ENCODE measurements at places on chromosomes 2 and 18.

DNA sequence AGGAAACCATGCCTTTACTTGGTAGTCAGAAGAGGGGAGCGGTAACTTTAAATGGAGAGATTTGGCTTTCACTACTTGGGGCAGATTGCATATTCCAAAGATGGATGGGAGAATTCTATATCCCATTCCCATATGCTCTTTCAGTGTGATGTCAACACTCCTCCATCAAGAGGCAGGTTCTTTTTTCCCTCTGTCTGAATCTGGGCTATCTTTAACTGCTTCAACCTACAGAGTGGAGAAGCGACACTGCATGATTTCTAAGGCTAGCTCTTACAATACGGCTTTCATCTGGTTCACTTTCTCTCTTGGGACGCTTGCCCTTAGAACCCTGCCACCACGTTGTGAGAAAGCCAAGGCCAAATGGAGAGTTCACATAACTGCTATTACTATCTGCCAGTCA is 34.4 kb downstream of the SKA1 start:
- no peak overlapping the region for H3K27ac ChIP-seq
- H3K4me1 ChIP-seq = peaks cover 51% of the 10 kb centered on the region
- peak; percentile 46 for DNase-seq
- H3K36me3 ChIP-seq = no peaks in the 10 kb centered on the region
- no peaks in the 10 kb centered on the region for H3K27me3 ChIP-seq

GRCh38 chr2:199552141-199552540 is 94.4 kb upstream of the SATB2 start:
- no peak for DNase-seq
- no peaks in the 10 kb centered on the region for H3K27me3 ChIP-seq
- H3K4me3 ChIP-seq = no peak overlapping the region
- H3K36me3 ChIP-seq = no peaks in the 10 kb centered on the region
- H3K27ac ChIP-seq = no peak overlapping the region

- H3K27me3 ChIP-seq = no peaks in the 10 kb centered on the region
- DNase-seq = no peak
- no peaks in the 10 kb centered on the region for H3K4me1 ChIP-seq
- peaks cover 6% of the 10 kb centered on the region for H3K36me3 ChIP-seq
- no peak overlapping the region for H3K27ac ChIP-seq
These were observed 20.9 kb downstream of the SLC39A6 start for GRCh38 chr18:36108196-36108595.

DNA sequence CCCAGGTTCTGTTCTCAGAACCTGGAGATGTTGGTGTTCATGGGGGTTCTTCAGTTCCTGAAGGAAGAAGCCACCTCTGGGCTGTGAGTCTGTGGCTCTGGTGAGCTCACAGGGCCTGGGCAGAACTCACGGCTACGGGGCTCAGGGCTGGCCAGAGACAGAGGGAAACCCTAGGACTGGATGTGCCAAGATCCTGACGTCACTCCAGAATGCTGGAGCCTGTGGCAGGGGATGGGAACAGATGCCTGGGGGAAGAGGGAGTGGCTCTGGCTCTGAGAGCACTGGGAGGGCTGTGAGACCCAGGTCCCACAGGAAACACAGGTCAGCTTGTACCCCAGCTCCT is at the start of gene OTOF:
OTOF (minus strand) TSS at position 214 of the 343 bp plus-strand sequence.
- no peaks in the 10 kb centered on the region for H3K36me3 ChIP-seq
- no peak within 1 kb of the TSS for H3K27ac ChIP-seq
- H3K4me3 ChIP-seq = no peak within 1 kb of the TSS
- no peaks in the 10 kb centered on the region for H3K27me3 ChIP-seq
- DNase-seq = no peak
- H3K4me1 ChIP-seq = peaks cover 33% of the 10 kb centered on the region

DNA sequence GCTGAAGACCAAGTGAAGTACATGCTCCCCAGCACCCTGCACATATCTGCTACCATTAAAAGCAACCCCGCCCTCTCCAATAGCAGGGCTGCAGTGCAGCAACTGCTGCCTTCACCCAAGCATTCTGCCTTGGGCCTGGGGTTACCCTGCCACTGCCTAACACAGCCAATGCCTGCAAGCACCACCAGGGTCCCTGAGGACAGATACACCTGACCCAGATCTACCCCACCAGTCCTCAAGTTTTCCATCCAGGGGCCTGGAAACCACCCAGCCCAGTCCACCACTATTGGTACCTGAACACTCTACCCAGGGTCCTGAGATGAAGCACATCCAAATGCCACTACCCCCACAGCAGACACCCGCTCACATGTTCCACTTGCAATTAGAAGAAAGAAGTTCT is 181.1 kb upstream of the RBBP8 start:
- H3K4me1 ChIP-seq = no peaks in the 10 kb centered on the region
- no peak overlapping the region for H3K27ac ChIP-seq
- no peaks in the 10 kb centered on the region for H3K27me3 ChIP-seq
